ENCODE measurements at places on chromosomes 4 and X.

DNA sequence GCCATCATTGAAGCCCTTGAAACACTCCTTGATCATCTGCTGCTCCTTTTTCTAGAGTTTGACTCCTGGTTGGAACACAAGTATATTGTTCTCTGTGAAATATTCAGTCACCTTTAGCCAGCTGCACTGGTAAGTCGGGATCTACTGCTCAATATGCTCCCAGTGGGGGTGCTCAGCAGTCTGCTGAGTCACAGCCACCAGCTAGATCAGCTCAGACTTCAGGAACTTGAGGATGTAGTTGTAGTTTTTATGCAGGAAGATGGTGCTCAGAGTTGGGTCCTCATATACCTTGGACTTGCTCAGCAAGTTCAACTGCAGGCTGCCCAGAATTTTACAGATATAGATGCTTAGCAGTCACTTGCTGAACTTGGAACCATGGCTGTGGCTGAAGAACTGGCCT is 202.5 kb upstream of the RPL34 start:
- DNase-seq: no peak

DNA sequence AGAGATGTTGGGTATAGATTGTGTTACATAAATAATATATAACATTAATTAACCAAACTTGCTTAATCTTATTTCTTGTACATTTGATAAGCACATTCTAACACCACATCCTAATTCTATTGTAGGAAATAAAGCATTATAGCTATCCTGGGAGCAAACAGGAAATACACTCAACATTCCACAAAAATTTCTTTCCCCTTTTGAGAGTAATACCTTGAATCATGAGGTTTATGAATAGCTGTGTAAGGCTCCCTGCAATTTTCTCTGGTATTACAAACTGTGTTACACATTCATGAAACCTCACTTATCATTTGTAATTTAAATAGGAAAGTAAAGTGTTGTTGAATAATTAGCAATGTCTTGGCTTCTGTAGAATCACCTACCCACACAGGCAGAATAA is 95.1 kb downstream of the TMEM47 start:
- DNase-seq: no peak

GRCh38 chr4:54066718-54067129 is 2.3 kb upstream of the CHIC2 start:
- no peak for DNase-seq

- no peak for DNase-seq
These were observed 76.8 kb upstream of the PRPS1 start for GRCh38 chrX:107551546-107551945.

DNA sequence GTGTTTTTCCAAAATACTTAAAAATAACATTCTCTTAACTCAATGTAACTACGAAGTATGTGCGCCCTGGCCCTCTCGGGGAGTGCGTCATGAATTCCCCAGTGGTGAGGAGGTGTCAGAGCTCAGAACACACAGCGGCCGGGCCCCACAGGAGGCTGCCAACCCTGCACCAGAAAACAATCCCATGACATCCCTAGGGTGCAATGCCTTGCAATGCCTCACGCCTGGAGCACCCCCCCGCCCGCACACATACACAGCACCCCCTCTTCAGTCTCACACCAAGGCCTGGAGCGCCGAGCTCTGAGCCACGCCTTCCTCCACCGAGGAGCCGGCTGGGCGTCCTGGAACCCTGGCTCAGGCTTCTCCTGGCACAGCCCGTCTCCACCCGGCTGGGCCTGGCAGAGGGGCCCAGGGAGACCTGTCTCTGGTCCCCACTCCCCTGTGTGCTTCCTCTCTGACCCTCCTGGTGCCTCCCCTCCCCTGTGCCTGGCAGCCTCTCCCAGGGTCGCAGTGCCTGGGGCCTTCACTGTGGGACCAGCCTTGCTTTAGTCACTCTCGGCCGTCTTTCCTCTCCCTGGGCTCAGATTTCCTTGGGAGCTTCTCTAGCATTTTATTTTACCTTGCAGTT is 108.2 kb upstream of the ADRA2C start:
- DNase-seq: no peak

GRCh38 chr4:141435446-141436225 is 200.7 kb upstream of the IL15 start:
- DNase-seq: no peak

- DNase-seq: no peak
These were observed 20.5 kb upstream of the FAM193A start for GRCh38 chr4:2515830-2516550.

DNA sequence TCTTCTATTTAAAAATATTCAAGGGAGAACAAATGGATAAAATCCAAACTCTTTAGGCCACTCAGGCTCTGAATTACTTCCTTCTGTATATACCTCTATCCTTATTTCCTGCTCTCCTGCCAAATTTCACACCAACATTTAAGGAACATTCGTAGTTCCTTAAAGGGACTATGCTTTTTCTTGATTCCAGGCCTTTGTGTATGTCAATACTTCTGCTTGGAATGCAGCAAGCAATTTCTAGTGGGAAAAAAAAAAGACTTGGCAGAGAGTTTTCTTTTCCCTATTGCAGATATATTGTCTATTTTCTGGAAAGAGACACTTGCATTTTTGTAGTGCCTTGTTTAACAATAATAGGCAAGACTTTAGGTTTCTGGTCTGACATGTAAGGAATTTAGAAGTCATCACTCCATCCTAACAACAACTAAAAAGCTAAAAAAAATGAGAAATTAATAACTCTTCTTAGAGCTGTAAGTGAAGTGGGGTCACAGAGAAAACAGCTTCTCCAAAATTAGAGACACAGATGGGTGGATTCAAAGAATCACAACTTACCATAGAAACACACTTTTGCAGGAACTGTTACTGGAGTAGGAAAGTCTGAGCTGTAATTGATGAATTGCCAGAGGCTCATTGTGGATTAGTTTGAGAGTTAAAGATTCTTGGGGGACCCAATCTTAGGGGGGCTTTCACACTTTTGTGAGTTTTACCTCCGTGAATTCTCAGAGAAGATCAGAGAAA is 2.1 kb upstream of the ADH5 start:
- no peak for DNase-seq

GRCh38 chrX:129678614-129679195 is 23.9 kb upstream of the APLN start:
- DNase-seq: peak; percentile 12

DNA sequence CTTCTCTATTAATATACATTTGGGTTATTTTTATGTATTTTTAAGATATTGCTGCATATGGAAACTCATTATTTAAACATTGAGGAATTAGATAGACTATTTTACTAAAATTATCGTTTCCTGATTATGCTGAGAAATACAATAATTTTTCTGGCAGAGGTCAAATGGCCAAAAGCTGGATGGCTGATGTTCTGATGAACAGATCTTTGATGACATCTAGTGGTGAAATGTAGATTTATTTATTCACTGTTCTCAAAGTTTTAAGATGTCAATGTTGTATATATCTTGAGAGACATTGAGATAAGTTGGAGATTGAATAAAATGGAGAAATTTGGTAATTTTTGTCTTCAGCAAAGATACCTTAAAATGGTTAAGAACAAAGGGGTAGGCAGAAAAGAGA is 96.2 kb downstream of the UGT8 start:
- peak; percentile 5 for DNase-seq

- no peak for DNase-seq
These were observed 141.1 kb upstream of the HHIP start for GRCh38 chr4:144504883-144505282.

DNA sequence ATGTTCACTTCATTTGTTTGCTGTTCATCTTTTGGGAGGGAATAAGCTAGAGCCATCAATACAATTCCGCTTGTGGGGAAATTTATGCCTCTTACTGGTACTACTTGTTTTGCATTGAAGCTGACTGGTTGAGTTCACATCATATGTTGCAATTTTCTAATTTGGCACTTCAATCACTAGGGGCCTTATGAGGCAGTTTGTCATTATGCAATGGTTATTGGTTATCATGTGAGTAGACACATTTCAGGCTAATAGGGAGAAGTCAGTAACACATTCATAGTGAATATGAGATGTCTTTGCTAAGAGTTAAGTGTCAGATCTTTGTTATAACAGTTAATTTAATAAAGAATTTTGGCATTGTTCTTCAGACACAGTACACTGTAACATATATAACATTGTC is 5.0 kb downstream of the RPL36A start:
- no peak for DNase-seq

DNA sequence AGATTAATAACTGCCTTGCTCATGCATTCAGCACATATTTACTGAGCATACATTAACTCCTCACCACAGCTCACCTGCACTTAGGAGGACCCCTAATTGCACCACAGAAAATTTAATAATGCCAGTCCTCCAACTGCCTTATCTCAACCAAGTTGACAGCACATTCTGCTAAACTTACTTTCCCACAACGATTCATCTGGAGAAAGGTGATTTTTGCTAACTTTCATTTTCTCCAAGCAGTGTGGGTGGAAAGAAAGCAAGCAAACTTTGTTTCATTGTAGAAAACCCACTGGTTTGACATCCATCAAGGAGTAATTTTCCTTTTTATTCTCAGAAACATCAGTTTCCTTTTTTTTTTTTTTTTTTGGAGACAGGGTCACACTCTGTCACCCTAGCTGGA is 49.1 kb downstream of the RASGEF1B start:
- DNase-seq: no peak

GRCh38 chr4:37268319-37268718 is 23.8 kb downstream of the NWD2 start:
- DNase-seq: no peak

- DNase-seq: no peak
These were observed 349.6 kb upstream of the FTHL17 start for GRCh38 chrX:31421441-31421840.

DNA sequence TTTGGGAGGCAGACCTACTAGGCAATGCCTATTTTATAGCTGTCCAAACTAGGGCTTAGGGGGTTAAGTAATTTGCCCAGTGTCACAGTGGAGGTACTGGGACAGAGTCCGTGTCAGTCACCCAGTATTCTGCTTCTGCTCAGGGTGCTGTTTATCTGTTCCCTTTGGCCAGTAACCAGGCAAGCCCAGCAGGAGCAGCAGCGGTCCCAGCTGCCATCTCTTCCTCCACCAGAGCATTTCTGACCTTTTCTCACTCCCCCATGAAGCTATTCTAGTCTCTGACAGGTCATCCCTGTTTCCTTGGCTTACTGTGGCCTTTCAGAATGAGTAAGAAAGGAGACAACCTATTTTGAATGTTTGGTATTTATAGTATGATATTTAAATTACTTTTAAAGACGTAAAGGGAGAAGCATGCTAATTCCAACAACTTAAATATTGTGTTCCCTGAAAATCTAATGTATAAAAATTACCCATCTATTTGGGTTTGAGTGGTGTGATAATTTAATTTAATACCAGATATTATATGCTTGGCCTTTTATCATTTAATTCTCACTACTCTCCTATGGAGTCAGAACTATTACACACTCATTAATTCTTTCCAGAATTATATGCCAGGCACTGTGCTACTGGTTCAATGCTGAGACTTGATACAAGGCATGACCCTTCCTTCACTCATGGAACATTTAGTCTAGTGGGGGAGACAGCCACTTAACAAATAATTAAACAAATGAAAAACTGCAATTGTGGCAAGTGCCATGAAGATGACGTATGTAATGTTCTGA is 60.6 kb downstream of the RPS6KA3 start:
- no peak for DNase-seq

DNA sequence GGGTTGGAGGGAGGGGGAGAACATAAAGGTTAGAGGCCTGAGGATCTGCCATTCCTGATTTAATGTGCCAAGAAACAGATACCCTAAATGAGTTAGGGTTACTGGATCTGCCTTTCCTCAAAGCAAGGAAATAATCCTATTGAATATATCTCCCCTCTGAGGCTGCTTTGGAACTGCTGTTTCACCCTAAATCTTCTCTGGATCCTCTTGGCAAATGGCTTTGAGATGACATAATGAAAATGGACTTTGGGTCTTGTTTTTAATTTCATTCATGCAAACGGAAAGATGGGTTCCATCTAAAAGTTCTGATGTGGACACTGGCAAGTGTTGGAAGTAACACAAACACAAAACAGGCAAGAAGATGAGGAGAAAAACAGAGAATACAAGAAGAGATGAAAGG is 23.0 kb upstream of the MAOA start:
- DNase-seq: no peak

DNA sequence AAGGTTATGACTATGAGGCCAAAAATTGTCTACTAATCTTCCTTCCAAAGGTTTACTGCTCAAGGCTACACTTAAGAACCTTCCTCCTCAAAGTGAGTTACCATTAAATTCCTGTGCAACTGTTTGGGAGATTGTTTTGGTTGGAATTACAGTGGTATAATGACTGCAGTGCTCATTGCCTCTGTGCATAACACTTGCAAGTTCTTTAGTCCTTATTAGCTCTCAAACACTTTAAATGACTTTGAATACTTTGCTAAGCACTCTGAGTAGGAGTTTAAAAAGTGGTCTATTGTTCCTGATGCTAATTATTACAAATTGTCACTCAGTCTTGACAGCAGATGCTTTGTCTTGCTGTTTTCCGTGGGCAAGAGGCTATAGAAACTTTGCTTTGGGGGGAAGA is 422.8 kb upstream of the PABPC4L start:
- DNase-seq: no peak

DNA sequence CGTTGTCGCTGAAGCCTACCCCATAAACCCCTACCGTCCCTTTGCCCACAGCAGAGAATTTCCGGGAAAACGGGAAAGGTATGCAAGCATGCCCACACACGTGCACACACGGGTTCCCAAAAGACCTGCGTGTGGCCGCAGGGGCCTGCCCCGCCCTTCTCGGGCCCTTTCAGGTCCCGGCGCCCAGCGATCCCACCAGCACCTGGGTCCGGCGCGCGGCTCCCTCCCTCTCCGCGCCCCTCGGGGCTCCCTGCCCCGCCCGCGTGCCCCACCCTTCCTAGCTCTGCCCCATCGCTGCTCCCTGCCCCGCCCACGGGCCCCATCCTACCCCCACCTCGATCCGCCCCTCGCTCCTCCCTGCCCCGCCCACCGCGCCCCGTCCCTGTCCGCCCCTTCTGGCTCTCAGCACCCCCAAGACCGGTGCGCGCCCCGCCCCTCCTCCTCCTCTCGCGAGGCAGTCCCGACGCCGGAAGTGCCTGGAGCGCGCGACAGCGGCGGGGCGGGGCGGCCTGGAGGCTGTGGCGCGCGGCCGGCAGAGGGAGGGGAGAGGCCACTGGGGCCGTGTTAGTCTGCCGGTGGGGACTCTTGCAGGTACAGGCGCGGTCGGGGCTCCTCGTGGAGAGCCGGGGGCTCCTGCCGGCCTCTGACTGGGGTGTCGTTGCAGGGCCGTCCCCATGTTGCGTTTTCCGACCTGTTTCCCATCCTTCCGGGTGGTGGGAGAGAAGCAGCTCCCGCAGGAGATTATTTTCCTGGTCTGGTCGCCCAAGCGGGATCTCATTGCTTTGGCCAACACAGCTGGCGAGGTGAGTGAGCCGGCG is at the start of gene ANAPC4:
Gene ANAPC4 (plus strand): TSS at position 510 of the 818 bp plus-strand sequence. CDS start 165 bp downstream, at position 675.
- DNase-seq: peak; percentile 91

- no peak for DNase-seq
These were observed 55.2 kb downstream of the CLOCK start for GRCh38 chr4:55491486-55491885.

- DNase-seq: no peak
These were observed 57.0 kb upstream of the GPR78 start for GRCh38 chr4:8523175-8523574.

DNA sequence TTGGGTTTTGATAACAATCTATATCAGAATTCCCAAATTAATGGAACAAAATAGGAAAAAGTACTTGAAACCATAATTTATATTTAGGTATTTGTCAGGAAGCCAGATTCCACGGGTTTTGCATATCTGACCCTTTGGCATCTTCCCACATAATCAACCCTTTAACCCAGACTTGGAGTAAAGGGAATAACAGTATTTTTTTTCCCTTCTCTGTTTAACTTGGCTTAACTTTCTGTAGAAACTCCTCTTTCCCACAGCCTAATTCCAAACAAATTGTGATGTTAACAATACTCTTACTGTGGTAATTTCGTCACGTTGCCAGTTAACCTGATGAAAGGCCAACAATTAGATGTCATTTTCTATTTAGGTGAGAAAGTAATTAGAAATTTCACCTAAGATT is 49.4 kb upstream of the GUCY1A1 start:
- no peak for DNase-seq
